OCI-LY7 (cell line): ENCODE measurements at places on chromosomes 2 and 18. TPM values are rescaled to one million over a fixed set of nuclear protein-coding genes. Genes with fewer than 3 reads are reported as not detected.

DNA sequence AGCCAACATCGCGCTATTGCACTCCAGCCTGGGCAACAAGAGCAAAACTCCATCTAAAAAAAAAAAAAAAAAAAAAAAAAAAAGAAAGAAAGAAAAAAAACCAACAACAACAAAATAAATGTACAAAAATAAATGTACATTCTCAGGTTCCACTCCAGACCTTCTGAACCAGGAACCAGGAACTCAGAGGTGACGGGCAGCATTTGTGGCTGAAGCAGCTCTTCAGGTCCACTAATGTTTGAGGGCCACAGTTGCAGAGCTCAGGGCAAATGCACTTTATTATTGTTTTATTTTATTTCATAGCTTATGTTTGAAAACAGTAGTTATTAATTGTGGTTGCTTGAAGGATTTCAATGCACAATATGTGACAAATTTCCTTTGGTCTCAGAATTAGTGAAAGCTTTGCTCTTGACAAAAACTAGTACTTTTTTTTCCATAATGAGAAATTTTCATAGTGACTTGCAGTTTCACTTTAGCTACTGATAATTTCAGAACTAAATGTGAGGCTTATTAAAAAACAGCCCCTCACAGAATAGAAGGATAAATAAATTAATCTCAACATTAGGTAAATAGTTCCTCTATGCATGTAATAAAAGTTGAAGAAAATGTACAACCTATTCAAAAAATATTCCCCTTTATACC, 378.4 kb upstream of the SPHKAP start:
- no peak for DNase-seq

DNA sequence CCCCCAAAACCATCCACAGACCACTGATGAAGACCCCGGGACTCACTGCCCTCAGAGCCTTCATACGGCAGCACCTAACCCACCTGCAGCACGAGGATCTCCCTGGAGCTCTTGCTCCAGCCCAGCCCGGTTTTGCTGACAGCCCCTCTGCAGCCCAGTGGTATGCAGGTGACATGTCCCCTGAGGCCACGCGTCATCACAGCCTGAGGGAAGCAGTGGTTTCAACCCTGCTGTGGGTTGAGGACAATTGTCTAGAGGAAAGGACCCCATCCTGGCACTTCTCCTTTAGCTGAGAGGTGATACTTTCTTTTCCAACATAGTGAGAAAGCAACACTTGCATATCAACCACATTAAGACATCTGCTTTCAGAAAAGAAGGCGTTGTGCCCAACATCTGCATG, 134.0 kb downstream of the SEPTIN10 start:
- DNase-seq, result no peak

DNA sequence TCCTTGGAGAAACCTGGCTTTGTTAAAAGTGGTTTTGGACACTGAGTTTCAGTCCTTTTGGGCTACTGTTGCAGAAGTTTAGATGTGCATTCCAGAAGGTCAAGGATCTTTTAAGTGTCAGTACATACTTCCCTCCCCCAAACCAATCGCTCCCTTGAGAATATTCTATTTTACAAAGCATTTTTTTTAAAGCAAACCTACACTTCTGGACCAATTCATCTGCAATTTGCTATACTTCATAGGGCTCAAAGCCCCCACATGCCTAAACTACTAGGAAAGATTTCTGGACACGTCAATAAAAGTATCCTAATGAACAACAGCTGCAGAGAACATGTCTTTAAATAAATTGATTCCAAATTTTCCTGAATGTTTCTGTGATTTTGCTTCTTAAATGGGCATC, 157.6 kb downstream of the RDH14 start:
- DNase-seq, result no peak

DNA sequence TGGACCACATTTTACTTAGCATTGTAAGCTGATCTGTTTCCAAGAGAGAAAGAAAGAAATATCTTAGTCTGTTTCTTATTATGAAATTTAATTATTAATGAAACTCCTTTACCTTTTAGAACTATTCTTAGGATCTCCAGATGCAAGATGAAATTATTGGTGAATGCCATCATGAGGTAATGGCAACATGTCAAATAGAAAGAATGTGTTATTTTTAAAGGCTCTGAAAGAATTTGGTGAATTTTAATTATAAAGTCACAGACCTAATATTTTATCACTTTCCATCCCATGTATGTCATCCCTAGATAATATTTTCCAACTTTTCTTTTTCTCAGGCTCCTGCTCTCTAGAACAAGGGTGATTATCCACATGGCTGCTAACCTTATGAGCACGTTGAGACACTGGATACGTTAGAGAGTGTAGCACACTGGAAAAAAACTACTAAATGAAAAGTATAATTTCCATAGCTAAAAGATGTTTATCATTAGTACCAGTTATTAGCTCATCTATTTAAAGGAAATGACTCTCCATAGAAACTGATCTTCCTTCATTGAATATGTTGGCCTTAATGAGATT, 95.2 kb upstream of the SCG2 start:
- no peak for DNase-seq

DNA sequence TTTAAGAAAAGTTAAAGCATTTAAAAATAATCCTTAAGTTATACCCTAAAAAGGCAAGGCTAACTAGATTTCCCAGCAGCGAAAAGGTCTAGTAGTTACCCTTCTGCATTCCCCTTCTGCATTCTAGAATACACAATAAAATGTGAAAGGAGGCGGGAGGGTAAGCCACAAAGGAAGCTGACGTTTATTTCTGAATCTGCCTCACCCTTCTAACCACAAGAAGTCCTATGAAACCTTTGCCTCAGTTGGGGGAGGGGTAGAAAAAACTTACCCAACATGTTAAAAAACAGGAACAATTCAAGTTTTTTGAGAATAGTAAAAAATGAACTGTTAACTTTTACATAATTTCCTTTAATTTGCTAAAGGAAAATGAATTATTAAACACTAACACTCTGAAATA, 11.3 kb downstream of the STK17B start:
- DNase-seq, result peak; percentile 91

DNA sequence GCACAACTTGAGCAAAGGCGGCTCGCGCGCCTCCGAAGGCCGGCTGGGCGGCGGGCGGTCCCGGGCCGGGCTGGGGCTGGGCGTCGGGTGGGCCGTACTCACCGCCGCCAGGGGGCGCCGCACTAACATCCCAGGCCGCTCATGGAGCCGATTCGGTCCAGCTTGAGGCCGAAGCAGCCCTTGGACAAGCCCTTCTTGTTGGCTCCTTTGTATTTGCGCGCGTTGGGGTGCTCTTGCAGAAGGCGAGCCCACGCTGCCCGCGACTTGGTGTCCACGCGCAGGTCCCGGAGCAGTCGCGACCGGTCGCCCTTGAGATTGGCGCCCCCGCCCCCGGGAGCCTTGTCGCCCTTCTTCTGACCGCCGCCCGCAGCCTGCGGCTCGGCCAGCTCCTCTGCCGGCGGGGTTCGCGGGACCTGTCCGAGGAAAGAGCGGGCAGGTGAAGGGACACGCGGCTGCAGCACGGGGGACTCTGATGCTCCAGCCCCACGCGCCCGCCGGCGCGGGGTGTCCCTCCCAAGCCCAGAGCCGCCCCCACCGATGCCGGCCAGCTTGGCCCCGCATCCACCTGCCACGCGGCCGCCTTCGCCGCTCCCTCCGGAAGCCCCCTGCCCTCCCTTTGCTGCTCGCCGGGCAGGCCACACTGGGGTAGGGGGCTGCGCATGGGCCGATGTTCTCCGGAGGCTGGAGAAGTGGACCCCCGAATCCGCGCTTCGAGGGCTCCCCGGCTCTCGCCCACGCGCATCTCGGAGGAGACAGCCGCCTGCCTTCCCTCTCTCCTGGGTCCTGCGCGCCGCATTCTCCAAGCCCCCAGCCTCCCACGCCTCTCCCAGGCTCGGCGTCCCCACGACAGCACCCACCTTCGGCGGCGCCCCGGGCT, 655 bp downstream of the NPPC start:
- peak; percentile 67 for DNase-seq

DNA sequence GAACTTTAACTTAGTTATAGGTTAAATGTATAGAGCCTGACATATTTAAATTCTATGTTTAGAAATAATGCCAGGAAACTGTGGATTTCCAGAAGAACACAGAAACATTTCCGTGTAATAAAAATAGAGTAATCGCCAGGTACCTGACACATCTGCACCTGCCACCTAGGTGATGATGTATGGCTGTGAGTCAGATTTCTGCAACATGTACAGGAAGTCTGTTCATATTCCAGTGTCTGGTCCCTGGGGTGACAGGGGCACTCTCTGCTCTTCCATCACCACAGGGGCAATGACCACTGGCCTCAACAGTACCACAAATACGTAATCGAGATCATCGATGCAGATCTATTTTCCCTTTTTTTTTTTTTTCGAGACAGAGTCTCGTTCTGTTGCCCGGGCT, 101.1 kb upstream of the LPIN2 start:
- DNase-seq, result no peak

GRCh38 chr2:116487336-116487735, 1327.2 kb upstream of the DDX18 start:
- no peak for DNase-seq

- no peak for DNase-seq
Observed at GRCh38 chr2:98118161-98118560, 31.2 kb downstream of the VWA3B start.

- DNase-seq, result no peak
Observed at GRCh38 chr18:37309059-37309458, 256.5 kb downstream of the CELF4 start.

DNA sequence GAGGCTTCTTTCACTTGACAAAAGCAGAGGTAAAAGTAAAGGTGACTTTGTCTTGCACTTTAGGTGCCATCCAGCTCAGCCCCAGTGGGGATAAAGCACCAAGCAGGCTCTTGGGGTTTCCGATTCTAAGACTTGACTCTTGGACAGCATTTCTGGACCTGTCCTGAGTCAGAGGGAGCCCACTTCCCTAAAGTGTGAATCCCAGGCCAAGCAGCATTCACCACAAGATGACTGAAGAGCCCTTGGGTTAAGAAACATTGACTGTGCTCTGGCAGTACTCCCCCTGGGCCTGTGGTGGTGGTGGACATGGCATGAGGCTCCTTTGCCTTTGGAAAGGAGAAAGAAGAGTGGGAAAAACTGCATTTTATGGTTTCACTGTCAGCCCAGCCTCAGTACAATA, 638.0 kb upstream of the VRK2 start:
- DNase-seq, result no peak

- no peak for DNase-seq
Observed at GRCh38 chr2:182667315-182667695, 48.8 kb upstream of the DNAJC10 start.

GRCh38 chr18:66792466-66792865, 188.6 kb upstream of the CDH19 start:
- DNase-seq, result no peak

DNA sequence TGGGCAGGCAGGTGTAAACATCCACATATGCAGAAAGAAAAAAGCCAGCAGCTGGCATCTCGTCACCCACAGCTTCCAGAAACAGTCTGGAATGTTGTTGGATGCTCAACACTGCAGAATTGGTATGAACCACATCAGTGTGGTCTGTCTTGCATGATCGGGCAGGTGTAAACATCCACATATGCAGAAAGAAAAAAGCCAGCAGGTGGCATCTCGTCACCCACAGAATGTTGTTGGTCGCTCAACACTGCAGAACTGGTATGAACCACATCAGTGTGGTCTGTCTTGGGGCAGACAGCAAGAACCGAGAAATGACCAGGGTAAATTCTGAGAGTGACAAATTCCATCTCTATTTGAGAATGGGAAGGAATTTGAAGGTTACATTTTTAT, 39.6 kb downstream of the DOCK10 start:
- peak; percentile 91 for DNase-seq

DNA sequence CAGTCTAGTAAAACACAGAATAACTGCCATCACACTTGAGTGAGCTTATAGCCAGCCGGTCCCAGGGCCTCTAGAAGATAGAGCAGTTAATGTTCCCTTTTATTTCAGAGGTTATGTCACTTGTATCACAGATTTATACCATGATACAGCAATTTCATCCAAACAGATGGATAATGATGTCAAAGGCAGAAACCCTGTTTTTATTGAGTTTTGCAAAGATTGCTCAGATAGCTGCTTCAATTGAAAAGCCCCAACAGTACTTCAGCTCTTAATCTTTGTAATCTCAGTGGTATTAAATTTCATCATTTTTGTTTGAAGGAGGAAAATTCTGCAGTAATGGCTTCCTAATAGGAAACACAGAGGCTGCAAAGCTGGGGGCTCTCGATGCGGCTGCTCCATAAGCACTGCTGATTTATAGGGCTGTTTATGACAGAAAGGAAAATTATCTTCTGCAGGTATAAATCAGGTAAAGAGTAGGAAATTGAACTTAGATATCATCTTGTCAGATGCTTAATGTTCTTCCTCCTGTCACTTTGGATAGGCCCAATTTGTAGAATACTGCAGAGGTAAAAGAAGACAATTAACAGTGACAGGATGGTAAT, 112.3 kb downstream of the LNPK start:
- no peak for DNase-seq

GRCh38 chr18:9025091-9025838, 77.2 kb upstream of the NDUFV2 start:
- no peak for DNase-seq

- DNase-seq, result no peak
Observed at GRCh38 chr18:8176109-8176508, 433.1 kb upstream of the RAB12 start.

- no peak for DNase-seq
Observed at GRCh38 chr2:42331569-42332284, 29.3 kb downstream of the COX7A2L start.

DNA sequence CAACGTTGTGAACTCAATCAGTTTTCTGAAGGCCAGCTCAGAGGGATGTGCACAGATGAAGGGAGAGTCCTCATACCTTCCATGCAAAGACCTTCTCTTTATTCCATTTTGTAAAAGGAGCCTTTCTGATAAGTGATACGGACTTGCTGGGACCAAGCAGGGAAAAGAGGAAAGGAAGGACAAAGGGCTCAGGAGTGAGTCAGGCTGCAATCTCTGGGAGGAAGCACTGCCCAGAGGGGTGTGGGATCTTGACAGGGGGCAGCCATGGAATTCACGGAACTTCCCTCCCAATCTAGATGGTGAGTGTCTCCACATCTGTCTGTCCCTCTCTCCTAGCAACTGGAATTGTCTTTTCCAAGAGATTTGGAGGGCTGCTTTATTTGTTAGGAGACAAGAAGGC, 281.4 kb upstream of the CELF4 start:
- no peak for DNase-seq

GRCh38 chr2:106561356-106561755, 74.2 kb downstream of the CD8B2 start:
- no peak for DNase-seq

DNA sequence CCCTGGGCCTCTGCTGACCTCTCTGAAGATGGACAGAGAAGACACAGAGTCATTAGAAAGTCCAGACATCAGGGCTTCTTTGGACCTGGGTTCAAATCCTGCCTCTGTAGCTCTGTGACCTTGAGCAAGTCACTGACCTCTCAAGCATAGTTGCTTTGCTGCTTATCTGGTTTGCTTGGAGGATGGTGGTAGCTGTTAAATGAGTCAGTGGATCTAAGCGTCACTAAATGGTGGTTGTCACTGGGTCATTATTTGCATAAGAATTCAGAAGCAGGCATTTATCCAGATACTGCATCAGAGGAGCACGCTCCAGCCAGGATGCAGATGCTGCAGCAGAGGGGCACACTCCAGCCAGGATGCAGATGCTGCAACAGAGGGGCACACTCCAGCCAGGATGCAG, 229.2 kb downstream of the GLI2 start:
- no peak for DNase-seq

Gene C2orf15
- 1.3 and 2.1 TPM in 2 replicates for total RNA-seq

Gene AP1S3
- total RNA-seq, result 32.1 and 42.6 TPM in 2 replicates

Gene HTR2B
- total RNA-seq, result not detected in 2 replicates

Gene DHRS9
- total RNA-seq, result 0.59 TPM in 1 of 2 replicates, not detected in the other

Gene KCNJ3
- not detected in 2 replicates for total RNA-seq

Gene ITGA4
- 53.5 and 61.7 TPM in 2 replicates for total RNA-seq

Gene RFTN2
- not detected in 2 replicates for total RNA-seq

Gene ATP6V1B1
- not detected in 2 replicates for total RNA-seq

Gene UGT1A6
- total RNA-seq, result not detected in 2 replicates

Gene MBOAT2
- total RNA-seq, result 0.70 and 0.93 TPM in 2 replicates

Gene C2orf66
- not detected in 2 replicates for total RNA-seq

Gene CCDC121
- 4.7 and 7.7 TPM in 2 replicates for total RNA-seq
